ENCODE measurements at places on chromosomes 7 and 10.

DNA sequence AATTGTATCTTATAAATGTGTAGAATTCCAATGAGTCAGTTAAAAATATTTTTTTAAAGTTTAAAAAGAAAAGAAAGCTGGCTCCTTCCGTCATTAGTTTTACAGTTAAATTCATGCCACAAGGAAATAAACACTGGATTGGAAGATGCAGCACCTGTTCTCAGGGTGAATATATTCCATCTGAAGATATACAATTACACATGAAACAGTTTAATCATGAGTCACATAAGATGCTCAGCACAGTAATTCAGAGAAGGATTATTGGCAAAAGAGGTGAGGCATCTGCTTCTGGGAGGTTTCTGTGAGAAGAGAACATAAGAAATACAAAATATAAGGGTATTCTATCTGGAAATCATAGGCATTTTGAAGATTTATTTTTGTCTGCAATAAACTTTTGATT, 376.5 kb upstream of the SORCS1 start:
- DNase-seq, result no peak

DNA sequence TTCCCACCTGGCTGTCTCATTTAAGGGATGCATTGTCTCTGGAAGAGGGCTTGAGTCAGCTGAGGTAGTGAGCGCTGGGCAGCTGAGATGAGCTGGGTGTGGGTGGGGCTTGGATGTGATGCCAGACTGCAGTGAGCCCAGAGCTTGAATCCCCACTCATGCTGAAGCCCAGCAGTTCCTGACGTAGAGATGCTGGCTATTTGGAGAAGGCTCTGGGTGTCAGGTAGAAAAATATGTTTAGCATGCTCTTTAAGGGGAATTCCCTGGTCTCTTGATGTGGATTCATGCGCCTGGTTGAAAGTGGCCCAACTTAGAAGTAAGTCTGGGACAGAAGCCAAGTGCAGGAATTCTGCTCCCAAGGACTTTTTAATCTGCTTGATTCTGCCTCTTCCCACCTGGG, 241.5 kb upstream of the IGFBP3 start:
- DNase-seq, result peak; percentile 51

DNA sequence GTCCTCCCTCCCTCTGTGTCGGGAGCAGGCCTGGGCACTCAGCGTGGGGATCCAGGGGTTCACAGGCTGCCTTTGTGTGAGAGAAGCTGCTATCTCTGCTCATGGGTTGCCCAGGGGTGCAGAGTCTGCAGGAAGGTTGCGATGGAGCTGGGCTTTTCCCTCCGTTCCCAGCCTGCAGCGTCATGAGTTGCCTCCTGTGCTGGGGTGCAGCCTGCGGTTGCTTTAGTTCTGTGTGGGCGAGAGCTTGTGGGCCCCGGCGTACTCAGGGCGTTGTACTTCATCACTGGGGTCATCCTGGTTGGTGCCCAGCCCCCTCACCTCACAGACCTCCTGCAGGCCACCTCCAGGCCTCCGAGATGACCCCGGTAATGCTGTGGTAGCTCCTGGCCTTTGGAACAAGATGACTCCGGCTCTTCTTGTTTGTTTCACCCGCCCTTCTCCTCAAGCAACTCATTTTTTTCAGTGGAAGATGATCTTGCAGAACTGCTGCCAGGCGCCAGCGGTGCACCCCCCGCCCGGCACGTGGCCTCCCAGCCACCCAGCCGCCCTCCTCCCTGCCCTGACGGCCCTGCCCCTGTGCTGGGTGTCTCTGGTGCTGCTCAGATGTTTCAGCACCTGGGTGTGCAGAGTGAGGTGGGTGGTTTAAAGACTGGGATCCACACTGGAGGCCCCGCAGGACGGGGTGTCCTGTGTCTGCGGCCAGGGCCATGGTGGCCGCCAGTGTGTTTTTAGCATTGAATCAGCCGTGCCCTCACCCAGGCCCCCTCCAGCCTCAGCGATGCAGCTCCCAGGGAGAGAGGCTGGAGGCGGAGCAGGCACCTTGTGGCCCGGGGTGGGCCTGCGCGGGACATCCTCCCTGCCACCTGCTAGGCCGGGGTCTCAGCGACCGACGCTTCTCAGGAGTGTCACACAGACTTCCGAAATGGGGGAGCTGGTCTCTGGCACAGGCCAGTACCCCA, 7.2 kb downstream of the AP5Z1 start:
- DNase-seq, result no peak

DNA sequence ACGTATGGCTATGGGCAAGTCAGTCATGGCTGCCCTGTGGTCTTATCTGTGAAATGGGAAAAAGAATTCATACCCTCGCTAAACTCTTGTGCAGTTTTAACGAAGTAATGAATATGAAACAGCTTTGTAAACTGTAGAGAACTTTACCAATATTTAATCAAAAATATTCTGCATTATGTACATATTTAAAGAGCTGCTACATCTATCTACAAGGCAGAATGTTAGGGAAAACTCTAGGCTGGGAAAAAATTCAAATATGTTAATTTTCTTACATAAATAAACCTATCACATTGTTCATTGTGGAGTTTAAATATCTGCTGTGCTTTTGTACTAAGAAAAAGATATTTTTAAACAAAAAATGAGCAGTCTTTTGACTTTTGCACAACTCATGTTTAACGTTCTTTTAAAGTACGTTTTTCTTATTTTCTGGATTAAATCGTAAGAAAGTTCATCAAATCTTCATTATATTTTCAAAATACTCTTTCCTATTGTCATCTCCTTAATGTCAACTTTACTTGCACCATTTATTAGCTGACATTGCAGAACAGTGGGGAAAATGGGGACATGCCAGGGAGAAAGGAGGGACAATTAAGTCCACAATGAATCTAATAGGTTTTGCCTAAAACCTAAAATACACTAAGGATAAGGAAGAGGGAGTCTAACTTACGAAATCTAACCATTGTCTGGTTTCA, 57.5 kb downstream of the ICA1 start:
- no peak for DNase-seq
